ENCODE measurements at places on chromosomes 2 and 18.

GRCh38 chr2:15556311-15556930, 4.7 kb downstream of the NBAS start:
- DNase-seq, result no peak

DNA sequence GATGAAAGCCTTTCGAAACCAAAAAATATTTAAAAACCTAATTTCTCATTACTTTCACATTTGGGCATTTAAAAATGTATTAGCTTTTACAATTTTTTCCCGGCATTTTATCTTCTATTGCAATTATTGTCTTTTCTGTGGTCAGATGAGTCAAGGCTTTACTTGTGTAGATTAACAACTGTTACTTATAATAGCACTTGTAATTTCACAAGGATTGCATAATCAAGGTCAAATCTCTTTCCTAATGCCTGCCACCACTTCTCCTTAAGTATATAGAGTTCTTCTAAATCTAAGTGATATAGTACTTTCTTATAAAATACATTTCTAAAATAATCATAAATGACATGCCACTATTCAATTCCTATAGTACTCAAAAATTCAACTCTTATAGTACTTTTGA, 67.2 kb downstream of the SLC8A1 start:
- DNase-seq, result no peak

DNA sequence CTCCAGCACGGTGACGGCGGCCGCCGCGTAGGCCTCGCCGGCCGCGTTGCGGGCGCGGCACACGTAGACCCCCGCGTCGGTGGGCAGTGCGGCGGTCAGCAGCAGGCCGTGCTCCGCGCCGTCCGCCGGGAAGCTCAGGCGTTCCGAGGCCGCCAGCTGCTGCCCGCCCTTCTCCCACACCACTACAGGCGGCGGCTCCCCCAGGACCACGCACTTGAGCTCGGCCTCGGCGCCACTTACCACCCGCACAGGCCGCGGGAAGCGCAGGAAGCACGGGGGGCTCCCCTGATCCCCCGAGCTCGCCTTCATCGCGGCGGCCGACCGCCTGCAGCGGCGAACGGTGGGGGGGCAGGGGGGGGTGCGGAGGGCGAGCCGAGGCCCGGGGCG, 422 bp downstream of the OBSL1 start:
- DNase-seq, result no peak

DNA sequence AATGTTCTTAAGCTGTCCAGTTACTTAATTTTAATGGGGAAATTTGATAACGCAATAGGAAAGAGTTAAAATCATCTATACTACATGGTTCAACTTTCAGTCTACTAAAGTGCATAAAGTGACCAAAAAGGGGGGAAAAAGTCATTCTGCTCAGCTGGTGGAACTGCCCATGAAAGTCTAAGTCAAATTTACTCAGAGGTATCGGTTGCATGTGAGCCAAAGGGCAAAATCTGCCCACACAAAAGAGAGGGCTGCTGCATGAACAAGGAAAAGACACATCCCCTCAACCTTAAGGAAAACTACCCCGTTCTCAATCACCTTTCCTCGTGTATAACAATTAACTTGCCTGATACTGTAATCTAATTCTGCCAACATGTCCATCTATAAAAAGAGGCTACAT, 126.1 kb downstream of the TCF4 start:
- no peak for DNase-seq

- no peak for DNase-seq
Measured at GRCh38 chr2:102657770-102658169, 38.4 kb downstream of the SLC9A2 start.

DNA sequence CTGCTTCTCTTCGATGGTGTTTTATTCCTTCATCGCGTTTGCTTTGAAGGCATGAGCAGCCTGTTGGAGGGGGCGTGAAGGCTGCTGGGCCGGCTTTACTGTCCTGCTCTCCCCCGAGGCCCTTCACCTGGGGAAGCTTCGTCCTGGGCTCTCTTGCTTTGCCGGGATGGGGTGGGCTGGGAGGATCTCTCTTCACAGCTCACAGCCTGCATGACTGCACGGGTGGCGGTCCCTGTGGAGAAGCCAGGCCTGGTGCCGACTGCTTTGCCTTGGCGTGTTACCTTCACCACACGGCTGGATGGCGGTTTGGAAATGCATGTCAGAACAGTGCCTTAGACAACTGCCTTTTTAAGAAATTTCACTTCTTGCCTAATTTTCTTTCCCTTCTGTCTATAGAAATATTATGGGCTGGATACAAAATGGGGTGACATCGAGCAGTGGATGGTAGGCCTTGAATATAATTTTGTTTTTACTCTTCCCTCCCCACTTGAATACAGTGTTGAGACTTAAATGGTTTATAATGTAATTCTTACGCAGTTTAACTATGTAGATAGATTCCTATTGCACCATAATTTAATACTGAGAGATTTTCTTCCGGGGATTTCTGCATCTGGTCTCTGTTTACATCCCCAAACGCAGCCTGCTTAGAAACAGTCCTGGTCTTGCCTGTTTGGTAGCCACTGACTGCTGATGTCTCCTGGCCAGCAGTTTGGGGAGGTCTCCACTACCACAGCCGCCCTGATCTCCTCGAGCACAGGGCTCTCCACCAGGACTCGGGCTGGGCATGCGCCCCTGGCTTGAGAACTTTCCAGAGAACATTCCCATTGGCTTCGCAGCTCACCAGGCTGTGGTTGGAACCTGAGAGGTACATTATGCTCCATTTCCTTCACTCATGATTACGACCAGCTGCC, 81.0 kb upstream of the RBM44 start:
- DNase-seq, result no peak

- DNase-seq, result no peak
Measured at GRCh38 chr2:7866825-7867224, 815.0 kb upstream of the ID2 start.

DNA sequence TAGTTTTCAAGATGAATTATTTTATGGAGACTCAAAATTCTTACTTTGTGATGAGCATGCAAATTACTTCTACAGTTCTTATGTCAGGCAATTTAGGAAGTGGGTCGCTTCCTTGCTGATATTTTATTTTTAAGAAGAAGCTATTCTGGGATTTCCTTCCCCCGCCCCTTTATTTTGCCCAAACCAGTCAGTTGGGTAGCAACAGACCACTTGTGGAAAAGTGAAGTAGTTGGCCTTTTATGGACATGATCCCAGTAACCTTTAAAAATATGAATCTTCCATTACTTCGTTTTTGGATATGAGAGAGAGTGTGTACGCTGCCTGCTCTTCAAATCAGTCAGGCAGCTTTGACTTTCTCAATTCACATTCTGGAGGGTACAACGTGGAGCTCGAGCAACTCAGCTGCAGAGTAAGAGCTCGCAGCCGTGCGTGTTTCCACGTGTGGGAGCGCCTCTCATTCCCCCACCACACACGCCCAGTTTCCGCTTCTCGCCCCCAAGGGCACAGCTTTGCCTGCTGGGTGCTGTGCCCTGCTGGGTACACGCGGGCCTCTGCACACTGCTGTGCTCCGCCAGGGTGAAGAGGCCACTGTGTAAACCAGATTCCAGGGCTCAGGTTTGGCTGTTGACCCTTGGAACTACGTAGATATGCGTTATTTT, 92.6 kb downstream of the ITGB1BP1 start:
- DNase-seq, result no peak

DNA sequence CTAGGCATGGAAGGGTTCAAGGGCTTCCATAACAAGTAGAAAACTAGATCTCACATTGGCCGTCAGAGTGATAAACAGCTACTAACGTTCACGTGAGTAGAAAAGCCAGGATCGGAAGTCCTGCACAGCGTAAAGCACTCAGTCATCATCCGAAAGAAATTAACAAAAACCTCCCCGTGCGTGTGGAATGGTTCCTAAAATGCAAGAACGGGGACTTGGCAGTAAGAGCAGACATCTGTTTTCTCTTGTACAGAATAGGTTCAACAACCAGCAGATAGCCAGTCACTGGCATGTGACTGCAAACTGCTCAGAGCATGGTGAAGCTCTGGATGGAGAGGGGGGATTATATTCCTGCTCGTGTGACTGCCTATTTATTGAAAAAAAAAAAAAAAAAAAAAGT, 106.9 kb upstream of the ITGB6 start:
- DNase-seq, result no peak

- no peak for DNase-seq
Measured at GRCh38 chr2:28161466-28161865, 231.2 kb upstream of the FOSL2 start.

GRCh38 chr2:2743164-2743571, 412.1 kb upstream of the MYT1L start:
- no peak for DNase-seq

- DNase-seq, result no peak
Measured at GRCh38 chr18:32896776-32897547, 124.1 kb upstream of the KLHL14 start.

- DNase-seq, result no peak
Measured at GRCh38 chr2:162172802-162173370, 20.8 kb upstream of the GCG start.

- no peak for DNase-seq
Measured at GRCh38 chr18:72056171-72056570, 488.0 kb downstream of the CBLN2 start.

- DNase-seq, result no peak
Measured at GRCh38 chr2:64757126-64757525, 103.4 kb upstream of the SERTAD2 start.

GRCh38 chr2:1655461-1655860, 88.9 kb downstream of the PXDN start:
- DNase-seq, result no peak

- no peak for DNase-seq
Measured at GRCh38 chr2:85278361-85278760, 49.4 kb downstream of the TGOLN2 start.

GRCh38 chr18:22349966-22350365, 67.7 kb downstream of the CTAGE1 start:
- no peak for DNase-seq

GRCh38 chr18:50729986-50730385, 89.8 kb downstream of the MRO start:
- no peak for DNase-seq

DNA sequence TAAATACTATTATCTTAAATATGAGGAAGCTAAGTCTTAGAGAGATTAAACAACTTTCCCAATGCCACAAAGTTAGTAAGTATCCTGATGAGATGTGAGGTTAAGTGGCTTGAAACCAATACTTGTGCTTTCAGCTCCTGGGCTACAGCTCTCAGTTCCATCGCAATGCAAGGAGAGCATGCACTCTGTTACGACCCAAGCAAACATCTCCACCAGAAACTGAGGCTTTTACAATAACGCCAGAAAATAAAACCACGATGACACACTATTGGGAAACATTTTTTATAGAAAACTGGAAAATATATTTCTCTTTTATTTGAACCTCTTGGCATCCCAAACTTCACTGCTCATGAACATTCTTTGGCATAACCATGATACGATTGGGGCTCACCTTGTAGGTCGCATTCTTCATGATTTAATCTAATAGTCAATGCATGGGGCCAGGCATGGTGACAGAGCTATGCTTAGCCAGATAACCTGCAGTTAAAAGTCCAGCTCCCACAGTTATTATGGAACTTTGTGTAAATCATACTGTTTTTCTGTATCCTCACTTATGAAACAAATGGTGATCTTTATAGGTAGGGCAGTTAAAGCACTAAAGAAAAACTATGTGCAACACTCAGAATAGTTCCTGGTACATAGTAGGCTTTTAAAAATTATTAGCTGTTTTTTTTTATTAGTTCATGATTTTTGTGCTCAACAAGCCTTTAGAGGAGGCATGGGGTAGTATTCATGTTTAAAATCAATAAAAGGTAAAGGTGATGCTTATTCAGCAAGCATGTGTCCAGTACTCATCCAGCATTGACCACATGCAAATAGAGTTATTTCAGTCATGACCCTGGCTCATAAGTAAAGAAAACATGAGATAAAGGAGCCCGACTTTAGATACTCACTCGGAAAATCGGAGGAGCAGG, 238.3 kb upstream of the TRIB2 start:
- no peak for DNase-seq

GRCh38 chr2:31088504-31089195, 49.6 kb downstream of the GALNT14 start:
- no peak for DNase-seq
